ENCODE measurements at places on chromosomes 6 and 20.

GRCh38 chr6:119109654-119110325, 31.3 kb upstream of the FAM184A start:
- no peak for DNase-seq

GRCh38 chr6:30568245-30568644, 3.0 kb upstream of the ABCF1 start:
- DNase-seq: no peak

DNA sequence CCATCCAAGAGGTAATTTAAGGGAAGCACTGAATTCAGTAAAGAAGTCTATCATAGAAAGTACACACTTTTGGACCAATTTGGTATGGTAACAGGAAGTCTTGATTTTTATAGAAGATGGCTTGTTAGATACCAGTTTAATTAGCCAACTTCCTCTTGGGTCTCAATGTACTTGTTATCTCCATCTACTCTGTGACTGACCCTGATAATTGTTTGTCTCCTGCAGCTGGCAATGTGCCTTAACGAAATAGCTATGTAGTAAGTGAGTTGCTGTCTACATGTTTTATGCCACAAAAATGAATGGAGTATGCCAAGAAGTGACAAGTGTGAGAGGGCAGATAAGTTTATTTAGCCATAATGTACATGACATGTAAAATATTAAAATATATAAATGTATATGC, 410.5 kb upstream of the MAN1A1 start:
- DNase-seq: no peak

GRCh38 chr6:53347921-53348370, 804 bp downstream of the ELOVL5 start:
- DNase-seq: peak; percentile 63

DNA sequence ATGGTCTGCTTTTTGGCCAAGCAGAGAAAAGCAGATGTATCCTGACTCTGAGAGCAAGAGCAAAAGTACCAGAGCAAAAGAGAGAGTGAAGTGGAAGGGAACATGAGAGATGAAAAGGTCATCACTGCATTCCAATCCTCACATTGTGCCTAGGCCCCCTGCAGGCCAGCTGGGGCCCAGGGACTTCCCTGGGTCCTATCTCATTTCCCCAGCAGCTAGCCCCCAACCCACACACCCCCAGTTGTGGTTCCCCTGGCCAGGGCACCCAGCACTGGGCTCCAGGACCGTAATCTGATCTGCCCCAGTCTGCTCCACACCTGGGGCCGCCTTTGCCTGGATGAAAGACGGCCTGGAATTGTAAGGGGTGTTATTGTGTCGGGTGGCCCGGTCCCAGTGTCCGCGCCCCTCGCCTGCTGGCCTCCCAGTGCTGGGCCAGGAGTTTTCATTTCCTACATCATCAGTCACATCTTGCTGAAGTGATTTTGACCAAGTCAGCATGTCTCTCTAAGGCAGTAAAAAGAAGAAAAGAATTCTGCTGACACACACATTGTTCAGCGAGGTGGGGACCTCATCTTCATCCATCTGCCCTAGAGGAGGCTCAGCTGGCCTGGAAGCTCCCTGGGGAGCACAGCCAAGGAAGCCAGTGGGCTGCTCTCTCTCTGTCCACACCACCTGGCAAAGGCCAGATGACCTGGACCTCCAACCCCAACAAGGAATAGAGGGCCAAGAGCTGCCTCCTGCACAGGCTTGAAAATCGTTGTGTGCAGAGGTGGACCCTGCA, 4.0 kb upstream of the BMP7 start:
- DNase-seq: no peak

DNA sequence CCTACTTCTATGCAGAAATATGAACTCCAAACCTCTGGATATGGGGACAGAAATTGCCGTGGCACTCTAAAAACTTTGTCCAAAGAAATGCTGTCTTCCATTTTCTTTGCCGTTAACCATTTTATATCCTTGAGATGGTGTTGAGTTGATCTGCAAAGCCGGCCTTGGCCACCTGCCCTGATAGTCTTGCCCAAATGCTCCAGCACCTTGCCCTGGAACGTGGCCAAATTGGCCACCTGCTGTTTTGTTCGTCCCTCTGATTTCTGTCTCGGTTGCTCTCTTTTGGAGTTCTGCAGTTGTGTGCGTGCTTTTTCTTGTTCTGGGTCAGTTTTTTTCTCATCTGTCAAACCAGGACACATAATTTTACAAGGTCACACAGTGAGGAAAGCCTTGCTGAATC, 239.7 kb upstream of the GMDS start:
- no peak for DNase-seq

DNA sequence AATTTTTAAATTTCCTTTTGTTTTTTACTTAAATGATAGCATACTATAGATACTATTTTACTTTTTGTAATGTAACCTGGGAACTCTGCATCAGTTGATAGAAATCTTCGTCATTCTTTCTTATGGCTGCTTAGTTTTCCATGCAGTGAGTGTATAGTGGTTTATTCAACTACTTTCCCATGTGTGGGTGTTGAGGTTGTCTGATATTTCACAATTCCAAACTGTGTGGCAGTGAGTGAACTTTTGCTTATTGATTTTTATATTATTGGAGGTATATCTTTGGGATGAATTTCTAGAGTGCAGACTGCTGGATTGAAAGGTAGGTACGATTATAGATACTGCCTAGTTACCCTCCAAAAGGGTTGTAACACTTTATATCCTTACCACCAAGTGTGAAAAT, 136.5 kb downstream of the CDKAL1 start:
- DNase-seq: no peak

- no peak for DNase-seq
Observed at GRCh38 chr6:170443151-170443662, 109.9 kb downstream of the PSMB1 start.

GRCh38 chr6:45619994-45620471, 242.3 kb upstream of the SUPT3H start:
- no peak for DNase-seq

- no peak for DNase-seq
Observed at GRCh38 chr6:21753241-21754108, 159.9 kb downstream of the SOX4 start.

DNA sequence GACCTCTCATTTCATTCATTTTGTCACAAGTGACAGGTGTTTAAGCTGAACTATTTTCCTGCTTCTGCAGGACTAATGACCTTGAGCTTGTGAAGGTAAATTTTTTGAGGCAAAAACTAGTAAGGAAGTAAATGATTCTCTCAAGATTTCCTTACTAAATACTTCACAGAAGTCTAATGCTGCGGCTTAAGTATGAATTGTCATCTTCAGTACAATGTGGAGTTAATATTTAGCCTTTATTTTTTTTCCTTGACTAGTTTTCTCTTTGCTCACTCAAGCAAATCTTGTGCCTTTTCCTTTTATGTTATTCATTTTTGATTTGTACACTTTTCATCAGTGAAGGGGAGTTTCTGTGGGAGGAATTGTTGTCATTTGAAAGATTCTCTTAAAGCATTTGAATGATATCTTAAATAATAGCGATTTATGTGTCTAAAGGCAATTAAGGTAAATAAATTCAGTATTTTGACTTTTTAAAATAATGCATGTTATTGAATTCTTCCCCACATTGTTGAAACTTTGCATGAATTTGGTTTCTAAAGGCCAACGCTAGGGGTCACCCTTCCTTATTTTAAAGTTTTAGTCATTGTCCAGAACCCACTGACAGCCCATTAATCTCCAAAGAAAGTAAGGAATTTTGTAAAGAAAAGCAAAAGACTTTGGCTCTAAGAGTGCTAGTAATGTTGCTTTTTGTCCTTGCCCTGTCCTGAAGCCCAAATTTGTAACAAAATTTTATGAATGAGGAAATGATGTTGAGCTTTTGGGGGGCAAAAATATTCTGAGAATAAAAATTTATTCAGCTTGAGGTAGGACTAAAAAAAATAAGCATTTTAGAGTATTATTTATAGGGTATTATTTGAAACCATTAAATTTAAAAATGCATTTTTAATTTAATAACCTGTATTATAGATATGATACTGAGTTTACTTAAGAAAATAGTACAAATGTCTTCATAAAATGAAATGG, 157.4 kb upstream of the LAMA2 start:
- peak; percentile 46 for DNase-seq

DNA sequence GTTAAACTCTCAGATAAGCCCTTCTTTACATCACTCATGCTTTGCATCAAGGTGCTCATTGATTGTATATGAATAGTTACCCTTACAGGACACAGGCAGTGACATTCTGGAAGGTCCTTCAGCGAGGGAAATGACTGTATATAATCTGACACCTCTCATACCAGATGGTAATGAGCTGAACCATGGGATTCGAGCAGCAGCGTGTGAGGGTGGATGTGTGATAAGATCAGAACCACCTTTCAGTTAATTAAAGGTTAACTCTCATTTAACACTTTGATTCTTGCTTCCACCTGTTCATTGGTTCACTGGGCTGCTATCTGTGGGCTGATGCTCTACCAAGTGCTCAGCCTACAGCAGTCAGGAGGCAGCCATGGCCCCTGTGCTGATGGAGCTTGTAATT, 24.2 kb downstream of the NEDD9 start:
- DNase-seq: no peak

DNA sequence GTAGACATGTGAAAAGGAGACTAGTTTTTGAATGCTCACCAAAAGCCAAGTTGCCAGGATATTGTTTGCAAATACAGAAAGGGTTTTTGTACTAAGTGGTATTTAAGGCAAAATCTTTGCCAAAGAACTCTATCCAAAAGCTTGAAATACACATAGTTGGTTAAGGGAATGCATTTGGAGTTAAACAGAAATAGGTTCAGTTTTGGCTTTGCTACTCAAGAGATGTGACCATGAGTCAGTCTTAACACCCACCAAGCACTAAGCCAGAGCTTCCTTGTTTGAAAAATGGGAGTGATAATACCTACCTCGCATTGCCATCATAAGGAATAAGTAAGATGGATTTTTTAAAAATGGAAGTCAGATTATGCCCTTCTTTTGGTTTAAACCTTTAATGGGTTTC, 191.7 kb upstream of the LAMP5 start:
- no peak for DNase-seq

DNA sequence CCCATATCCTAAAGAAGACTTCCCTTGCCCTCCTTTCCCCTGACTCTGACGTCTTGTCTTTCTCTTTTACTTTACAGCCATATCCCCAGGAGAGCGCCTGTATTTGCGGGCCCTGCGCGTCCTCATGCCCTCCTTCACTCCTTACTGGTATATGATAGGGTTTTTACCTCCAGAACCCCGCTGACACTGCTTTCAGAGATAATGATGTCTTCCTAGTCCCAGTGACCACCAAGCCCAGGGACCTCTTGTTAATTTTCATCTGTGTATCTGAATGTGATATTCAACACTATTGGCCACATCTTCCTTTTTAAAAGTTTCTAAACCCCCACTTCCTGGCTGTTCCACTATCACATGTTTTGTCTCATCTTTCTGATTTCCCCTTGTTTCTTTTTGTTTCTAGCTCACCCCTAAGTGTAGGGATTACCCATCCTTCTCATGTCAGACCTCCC, 102.0 kb downstream of the HIVEP1 start:
- no peak for DNase-seq

GRCh38 chr20:3660262-3661059, 2.7 kb downstream of the GFRA4 start:
- DNase-seq: no peak

DNA sequence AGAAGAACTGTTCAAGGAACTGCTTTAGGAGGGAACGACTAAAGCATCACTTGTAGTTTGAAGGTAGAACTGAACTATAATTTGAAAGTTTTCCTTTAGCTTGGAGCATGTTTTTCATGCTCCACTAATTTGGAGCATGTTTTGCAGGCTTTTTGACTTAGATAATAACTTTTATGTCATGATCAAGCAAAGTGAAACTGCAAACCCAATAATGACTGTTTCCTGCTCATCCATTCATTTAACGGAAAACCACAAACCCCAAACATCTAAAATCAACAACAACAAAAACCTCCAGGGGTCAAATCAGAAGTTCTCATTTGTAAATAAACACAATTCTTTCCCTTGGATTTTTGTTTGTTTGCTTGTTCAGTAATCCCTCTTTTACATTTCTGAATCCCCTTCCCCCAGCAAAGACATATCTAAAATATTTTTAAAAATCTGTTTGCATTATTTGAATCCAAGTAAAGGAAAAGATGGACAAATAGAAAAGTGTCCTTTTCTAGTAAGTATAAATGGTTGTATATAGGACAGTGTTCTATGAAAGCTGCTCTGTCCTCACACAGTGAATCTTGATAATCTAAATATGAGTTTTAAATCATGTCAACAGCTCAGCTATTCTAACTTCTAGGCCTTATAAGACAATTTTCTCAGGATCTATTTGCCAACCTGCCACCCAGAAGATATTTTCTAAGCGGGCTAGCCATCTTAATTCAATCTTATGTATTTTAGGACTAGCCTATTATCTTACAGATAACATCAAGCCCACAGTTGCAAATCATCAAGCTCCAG, 2.6 kb downstream of the SIM1 start:
- no peak for DNase-seq

GRCh38 chr20:35801865-35802264, 30.1 kb downstream of the PHF20 start:
- DNase-seq: no peak

DNA sequence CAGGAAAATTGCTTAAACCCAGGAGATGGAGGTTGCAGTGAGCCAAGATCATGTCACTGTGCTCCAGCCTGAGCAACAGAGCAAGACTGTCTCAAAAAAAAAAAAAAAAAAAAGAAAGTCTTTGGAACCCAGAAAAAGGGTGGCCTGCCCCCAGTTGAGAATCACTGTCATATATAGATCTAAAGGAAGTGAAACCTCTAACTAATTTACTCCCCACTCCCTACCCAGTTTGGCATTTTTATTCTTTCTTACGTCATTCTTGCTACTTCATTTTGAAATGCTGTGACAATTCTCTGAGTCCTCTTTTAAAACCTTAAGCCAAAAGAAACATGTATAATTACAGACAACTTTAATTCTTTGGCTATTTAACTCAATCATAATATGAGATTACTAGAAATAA, 254.8 kb downstream of the CDC5L start:
- DNase-seq: no peak

- no peak for DNase-seq
Observed at GRCh38 chr6:129089357-129089756, 206.4 kb downstream of the LAMA2 start.

- no peak for DNase-seq
Observed at GRCh38 chr20:414161-414560, 6.1 kb downstream of the RBCK1 start.

DNA sequence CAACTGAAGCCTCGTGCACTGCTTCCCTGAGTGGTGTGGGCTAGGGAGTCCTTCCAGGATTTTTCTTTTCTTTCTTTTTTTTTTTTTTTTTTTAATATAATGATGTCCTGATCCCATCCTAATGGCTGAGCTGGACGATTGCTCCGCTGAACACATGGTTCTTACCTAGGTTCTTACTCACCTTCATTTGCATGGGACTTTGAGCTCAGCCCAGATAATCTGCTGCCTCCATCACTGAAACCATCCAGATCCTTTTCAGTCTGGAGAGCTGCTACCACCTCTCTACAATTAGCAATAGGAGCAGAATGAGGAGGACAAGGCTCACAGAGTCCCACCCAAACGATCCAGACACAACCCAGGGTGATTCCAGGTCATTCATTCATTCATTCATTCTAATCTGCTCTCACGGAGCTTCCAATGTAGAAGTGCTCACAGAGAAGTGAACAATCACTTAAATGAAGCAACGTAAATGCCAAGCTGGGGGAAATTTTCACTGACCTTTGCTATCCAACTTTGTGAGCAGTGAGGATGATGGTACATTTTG, 246.3 kb upstream of the RREB1 start:
- no peak for DNase-seq

Data from endothelial cell (in vitro differentiated cells).